ENCODE measurements at places on chromosomes 6 and 20.

GRCh38 chr6:106187424-106187982 is 101.4 kb downstream of the PRDM1 start:
- no peak for DNase-seq

- peak; percentile 90 for DNase-seq
Observed at GRCh38 chr20:31713312-31714273, 9.1 kb downstream of the BCL2L1 start.

- no peak for DNase-seq
Observed at GRCh38 chr20:40049854-40050253, 639.2 kb downstream of the MAFB start.

- no peak for DNase-seq
Observed at GRCh38 chr6:7060769-7061516, 46.8 kb upstream of the RREB1 start.

DNA sequence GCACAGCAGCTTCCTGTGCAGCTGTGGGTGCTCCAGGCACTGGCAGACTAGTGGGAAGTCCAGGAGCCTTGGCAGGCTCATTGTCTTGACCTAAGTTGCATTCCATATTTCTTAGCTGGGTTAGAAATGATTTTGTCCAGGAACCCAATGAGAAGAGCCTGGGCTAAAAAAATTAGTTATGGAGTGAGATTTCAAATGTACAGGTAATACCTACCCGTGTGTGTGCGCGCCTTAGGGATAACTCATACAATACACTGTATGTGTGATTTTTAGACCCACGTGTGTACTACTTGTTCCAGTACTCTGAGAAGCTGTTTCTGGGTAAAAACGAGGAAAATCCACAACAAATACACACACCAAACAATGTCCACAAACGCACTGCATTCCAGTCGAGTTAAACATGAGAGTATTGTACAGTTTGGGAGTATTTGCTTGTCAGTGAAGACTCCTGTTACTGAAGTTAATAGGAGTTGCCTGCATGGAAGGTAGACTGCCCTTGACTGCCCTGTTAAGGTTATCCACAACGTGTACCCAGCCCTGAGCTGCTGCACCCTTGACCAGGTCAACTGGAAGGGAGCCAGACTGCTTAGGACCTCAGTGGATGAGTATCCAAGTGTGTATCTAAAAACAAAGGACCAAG is 1.4 kb downstream of the PAQR8 start:
- no peak for DNase-seq

GRCh38 chr20:48999890-49000870 is 45.9 kb upstream of the CSE1L start:
- DNase-seq, result no peak

DNA sequence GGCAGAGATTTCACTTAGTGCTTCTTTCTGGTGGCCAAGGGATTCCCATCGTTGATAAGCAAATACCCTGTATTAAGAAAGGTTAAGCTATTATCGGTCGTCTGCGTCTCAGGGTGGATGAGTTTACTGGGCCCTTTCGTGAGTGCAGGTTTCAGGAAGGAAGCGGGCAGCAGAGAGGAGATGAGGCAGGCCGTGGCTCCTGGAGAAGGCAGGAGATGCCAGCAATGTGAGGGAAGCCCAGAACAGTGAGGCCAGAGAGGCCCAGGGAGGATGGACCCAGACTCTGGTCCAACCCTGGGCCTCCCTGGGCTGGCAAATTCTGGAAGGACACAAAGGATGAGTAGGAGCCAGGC is 11.2 kb downstream of the TFEB start:
- DNase-seq, result no peak

- DNase-seq, result no peak
Observed at GRCh38 chr20:36051318-36052116, 83.1 kb downstream of the CNBD2 start.

DNA sequence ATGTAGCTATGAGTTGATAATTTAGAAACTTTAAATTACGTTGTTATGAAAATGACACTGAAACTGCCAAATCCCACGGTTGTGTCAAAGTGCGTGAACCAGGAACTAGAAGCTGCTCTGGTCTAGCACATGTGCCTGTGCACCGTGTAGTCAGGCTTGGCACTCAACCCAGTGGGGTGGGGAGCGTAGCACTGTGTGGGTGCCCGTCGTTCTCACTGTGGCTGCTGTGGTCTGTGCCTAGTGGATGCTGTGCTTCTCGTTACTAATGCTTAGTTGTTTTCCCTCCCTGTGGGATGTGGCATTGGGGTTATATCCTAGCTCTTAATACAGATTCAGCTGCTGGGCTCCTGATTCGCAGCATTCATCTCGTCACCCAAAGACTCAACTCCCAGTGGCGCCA is 46.2 kb upstream of the ADIG start:
- no peak for DNase-seq

DNA sequence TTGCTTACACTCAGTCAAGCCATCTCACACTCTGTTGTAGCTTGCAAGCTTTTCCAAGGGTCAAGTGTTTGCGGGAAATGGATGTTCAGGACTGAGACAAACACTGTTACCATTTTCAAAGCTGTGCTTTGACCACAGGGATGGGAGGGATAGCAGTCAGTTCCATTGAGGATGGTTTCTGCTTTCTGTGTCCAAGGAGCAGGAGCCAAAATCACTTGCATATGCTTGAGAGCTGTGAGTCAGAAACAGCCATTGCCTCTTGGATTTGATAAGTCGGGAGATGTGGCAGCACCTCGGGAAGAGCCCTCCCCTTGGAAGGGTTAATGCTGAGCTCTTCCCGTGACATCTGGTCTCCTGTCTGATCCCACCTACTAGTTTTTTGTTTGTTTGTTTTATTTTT is 85.2 kb downstream of the TCP11 start:
- no peak for DNase-seq

GRCh38 chr6:142694054-142694453 is 250.9 kb downstream of the HIVEP2 start:
- no peak for DNase-seq

- DNase-seq, result no peak
Observed at GRCh38 chr6:4593951-4594350, 182.3 kb upstream of the CDYL start.

GRCh38 chr6:10740061-10740460 is 7.5 kb upstream of the TMEM14B start:
- no peak for DNase-seq

- DNase-seq, result no peak
Observed at GRCh38 chr6:34341481-34341971, 50.9 kb downstream of the NUDT3 start.

DNA sequence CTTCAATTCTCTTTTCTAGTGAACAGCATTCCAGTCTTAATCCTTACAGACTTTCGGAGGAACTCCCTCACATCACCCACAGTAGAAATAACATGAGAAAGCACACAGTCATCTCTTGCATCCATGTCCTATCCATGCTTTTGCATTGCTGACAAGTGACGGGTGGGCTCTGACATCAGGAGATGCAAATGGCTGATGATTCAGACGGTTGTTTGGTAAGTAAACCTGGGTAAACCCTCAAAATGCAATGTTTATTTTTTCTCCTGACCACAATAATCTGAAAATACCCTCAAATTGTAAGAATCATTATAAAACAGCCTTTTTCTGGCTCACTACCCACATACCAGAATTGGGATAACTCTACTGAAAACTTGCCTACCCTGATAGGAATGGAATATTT is 792.0 kb downstream of the MAFB start:
- DNase-seq, result no peak

DNA sequence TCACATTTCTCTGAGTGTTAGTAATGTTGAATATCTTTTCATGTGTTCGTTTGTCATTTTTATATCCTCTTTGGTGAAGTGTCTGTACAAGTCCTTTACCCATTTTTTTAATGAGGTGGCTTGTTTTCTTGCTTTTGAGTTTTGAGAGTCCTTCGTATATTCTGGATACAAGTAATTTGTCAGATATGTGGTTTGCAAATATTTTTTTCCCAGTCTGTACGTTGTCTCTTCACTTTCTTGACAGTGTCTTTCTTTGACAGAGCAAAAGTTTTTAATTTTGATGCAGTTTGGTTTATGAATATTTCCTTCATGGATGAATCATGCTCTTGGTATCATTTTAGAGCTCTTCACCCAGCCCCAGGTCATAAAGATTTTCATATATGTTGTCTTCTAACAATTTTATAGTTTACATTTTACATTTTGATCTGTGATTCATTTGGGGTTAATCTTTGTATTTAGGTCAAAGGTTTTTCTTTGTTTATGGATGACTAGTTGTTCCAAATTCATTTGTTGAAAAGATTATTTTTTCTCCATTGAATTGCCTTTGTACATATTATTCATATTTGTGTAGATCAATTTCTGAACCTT is 152.5 kb downstream of the MRPL14 start:
- DNase-seq, result no peak

DNA sequence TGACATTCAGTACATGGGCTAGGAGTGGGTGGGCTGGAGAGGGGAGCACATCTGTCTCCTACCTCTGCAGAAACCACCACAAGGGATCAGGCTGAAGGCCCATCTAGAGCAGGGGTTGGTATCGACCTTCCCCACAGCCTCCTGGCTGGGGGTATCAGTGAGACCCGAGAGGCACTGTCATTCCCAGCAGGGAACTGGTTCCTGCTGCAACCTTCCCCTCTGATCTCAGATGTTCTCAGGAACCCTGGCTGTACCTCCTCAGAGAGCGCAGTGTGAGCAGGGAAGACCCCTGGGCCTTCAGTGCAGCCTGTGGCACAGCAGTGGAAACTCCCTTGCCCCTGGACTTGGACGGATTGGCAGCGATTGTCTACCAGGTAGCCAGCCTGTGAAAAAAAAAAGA is 7.8 kb downstream of the IP6K3 start:
- DNase-seq, result no peak
